ENCODE measurements at places on chromosomes 1 and 21.

DNA sequence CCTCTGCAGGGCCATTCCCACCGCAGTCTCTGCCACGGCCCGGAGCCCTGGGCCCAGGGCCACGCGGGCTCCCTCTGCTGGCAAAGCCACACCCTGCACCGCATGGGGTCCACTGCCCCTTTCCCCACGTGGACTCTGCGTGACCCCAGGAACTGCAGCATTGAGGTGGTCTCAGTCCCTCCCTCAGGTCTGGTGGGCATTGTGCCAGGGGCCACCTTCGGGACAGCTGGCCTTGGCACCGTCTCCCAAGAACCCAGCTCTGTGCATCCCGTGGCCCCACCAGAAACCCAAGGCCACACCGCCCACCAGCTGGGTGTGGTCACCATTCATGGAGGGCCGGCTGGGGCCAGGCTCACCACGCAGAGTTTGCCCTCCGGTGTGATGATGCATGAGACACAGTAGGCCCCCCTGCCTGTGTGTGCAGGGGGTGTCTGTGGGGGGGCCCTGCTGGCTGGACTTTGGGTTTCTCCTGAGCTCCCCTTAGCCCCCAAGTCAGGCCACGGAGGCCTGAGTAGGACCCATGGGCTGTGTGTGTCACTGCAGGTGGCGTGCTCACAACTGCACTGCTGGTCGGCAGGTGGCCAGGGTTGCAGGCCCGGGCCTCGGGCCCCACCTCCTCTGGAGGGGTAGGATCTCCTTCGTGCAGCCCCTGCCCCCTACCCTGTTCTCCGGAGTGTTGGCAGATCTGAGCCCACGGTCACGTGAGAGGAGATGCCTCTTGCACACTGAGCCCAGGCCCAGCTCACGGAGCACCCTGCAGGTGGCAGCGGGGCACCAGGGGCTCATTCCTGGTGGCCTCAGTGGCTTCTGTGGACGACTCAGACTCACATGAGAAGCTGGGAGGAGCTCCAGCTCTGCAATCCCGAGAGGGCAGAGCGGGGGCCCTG lies 5.8 kb downstream of the VWA1 start:
- DNase-seq, result peak; percentile 35

- DNase-seq, result no peak
Measured at GRCh38 chr1:174956976-174957375, 42.8 kb upstream of the CACYBP start.

GRCh38 chr1:168676029-168676812 lies 52.8 kb downstream of the DPT start:
- DNase-seq, result no peak

GRCh38 chr1:18890706-18891425 lies 11.5 kb downstream of the ALDH4A1 start:
- no peak for DNase-seq

DNA sequence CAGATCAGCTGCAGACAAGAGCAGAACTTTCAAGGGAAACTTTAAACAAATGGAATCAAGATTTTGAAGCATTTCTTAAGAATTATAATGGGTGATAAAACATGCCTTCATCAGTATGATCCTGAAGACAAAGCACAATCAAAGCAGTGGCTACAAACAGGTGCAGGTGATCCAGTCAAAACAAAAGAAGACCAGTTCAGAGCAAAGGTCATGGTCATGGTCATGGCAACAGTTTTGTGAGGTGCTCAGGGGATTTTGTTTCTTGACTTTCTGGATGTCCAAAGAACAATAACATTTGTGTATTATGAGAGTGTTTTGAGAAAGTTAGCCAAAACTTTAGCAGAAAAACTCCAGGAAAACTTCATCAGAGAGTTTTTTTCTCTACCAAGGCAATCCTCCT lies 681.7 kb upstream of the PTBP2 start:
- DNase-seq, result no peak

- DNase-seq, result peak; percentile 40
Measured at GRCh38 chr1:58783090-58783992, 506 bp downstream of the JUN start.

- DNase-seq, result no peak
Measured at GRCh38 chr1:58890609-58891008, 106.8 kb upstream of the JUN start.

DNA sequence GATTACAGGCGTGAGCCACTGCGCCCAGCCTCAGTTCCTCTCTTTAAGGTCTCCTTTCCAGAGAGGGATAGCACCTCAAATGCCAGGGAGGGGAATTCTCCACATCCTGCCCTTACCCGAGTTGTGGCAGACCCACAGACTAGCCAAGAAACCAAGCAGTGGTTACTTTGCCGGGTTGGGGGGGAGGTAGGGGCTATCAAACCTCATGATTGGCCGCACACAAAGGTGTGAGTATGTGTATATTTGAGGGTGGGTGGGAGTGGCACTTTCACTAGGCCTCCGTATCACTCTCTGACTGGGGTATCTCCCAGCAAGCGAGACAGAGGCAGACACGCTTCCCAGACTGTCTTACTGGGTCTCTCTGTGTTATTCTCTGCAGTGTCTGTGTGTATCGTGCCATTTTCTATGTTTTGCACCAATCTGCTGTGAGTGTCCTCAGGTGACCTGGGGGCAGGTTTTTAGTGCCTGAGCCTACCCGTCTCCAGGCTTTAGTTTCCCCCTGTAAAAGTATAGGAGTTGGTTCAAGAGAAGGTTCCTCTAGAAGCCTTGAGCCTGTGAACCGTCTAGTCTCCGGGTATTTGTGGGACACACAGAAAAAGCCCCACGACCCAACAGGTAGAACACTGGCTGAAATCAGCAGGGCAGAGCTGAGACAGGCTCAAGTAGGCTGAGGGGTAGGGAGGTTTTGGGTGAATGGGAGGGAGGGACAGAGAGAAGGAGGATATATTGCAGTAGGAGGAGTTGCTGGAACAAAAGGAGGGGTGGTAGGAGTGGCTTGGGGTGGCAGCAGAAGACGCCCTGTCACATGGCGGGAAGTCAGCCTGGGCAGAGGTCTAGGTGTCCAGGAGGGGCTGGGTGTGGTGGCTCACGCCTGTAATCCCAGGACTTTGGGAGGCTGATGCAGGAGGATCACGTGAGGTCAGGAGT lies 10.3 kb downstream of the LMNA start:
- peak; percentile 37 for DNase-seq

DNA sequence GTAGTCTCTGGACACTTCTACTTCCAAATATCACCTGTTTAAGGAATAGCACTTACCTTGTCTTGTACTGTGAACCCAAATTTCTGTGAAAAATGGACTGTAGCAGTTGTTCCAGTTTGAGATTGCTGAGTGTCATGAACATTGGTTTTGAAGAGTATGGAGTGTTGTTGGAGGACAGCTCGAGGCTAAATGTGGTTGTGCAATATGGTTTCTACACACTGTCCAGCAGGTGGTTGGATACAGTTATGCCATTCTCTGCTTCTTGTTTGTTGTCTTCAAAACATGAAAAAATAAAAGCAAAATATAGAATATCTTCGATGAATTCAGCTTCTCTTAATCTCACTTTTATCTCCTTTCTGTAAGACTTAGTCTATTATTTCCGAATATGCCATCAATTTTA lies 67.1 kb downstream of the DDR2 start:
- no peak for DNase-seq

GRCh38 chr1:192609110-192610079 lies 26.6 kb upstream of the RGS13 start:
- DNase-seq, result peak; percentile 70

DNA sequence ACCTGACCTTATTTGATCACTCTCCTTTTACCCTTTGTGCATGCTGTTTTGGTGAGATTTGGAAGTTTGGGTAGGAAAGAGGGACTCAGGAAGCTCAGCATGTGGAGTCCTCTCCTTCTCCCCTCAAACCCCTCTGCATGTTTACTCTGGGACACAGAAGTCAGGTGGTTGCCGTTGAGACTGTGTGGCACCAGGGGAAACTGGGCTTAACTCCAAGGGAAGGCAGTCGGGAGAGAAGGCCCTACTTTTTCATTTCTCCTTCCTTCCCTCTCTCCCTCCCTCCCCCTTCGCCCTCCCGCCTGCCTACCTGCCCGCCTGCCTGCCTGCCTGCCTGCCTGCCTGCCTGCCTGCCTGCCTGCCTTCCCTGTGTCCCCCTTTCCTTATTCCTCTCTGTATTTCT lies 34.8 kb upstream of the TTC22 start:
- DNase-seq, result no peak

- DNase-seq, result no peak
Measured at GRCh38 chr1:94919241-94920030, 7.5 kb downstream of the CNN3 start.

- DNase-seq, result no peak
Measured at GRCh38 chr1:156658945-156659574, 17.1 kb downstream of the BCAN start.

DNA sequence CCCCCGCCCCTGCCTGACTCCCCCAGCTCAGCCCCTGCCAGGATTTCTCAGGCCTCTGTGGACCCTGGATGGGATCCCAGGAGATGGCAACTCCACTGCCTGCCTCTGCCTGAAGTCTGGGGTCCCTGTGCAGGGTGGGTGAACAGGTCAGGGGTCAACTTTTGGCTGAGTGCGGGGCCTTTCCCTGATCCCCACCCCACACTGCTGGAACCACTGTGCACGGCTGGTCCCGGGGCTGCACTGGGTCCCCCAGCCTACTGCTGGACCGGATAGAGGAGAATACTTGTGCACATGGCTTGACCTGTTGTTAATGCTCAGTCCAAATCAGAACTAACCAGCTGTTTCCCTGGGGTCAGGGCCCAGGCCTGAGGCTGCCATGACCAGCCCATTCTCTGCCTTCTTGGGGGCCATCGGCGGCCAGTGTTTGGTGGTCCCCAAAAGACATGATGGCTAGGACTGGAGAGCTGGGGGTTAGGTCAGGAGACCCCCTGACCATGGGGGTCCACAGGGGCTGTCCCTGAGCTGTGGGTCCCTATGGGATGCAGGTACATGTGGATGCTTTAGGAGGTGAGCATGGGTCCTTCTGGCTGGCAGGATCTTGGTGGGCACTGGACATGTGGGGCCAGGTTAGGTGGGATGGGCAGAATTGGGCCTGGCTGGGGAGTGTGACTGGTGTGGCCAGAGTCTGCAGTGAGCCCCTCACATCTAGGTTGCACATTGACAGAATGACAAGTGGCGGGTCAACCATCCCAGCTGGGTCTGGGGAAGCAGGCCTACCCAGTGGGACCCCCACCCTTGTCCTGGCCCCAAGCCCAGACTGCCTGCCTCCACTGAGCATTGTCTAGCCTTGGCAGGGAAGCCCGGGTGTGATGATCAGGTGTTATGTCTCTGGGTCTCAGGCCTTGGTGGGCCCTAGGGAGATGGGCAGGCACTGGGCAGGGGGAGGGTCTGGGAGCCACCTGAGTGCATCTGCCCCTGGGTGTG lies 19.0 kb upstream of the ZNF678 start:
- DNase-seq, result no peak

DNA sequence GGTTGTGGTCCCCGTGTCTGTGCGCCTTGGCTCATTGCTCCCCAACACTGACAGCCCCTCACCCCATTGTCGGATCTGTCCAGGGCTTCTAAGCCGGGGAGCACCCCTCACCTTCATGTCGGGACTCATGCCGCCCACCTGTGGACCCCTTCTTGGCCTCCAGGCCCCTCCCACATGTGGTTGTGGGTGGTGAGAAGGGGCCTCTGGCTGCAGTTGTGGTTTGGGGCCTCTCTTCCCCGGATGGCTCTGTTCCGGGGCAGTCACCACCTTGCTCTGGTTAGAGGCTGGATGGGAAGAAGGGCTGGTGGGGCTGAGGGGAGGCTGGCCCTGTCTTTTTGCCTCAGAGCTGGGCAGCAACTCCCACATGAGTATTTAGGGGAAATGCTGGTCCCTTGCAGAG lies 158.6 kb upstream of the C1orf174 start:
- DNase-seq, result no peak

- DNase-seq, result no peak
Measured at GRCh38 chr1:221691261-221691660, 50.6 kb downstream of the DUSP10 start.

DNA sequence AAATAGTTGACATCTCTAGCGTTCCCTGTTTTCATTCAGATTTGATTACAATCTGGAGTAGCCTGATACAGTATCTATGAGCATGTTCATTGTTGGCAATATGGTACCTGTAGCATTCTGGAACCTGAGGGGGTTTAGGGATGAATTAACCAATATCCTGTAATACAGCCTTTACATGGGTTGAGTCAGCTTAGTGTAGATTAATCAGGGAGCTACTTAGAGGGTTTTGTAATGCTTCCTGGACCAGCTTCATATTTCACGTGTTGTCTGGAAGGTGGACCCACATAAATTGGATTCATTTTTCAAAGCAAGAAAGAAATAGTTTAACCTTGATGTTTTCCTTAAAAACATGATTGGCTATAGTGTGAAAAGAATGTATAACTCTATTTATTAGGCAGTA lies 3.6 kb downstream of the OTUD3 start:
- DNase-seq, result no peak

- peak; percentile 23 for DNase-seq
Measured at GRCh38 chr1:8712413-8713231, 104.8 kb downstream of the RERE start.

DNA sequence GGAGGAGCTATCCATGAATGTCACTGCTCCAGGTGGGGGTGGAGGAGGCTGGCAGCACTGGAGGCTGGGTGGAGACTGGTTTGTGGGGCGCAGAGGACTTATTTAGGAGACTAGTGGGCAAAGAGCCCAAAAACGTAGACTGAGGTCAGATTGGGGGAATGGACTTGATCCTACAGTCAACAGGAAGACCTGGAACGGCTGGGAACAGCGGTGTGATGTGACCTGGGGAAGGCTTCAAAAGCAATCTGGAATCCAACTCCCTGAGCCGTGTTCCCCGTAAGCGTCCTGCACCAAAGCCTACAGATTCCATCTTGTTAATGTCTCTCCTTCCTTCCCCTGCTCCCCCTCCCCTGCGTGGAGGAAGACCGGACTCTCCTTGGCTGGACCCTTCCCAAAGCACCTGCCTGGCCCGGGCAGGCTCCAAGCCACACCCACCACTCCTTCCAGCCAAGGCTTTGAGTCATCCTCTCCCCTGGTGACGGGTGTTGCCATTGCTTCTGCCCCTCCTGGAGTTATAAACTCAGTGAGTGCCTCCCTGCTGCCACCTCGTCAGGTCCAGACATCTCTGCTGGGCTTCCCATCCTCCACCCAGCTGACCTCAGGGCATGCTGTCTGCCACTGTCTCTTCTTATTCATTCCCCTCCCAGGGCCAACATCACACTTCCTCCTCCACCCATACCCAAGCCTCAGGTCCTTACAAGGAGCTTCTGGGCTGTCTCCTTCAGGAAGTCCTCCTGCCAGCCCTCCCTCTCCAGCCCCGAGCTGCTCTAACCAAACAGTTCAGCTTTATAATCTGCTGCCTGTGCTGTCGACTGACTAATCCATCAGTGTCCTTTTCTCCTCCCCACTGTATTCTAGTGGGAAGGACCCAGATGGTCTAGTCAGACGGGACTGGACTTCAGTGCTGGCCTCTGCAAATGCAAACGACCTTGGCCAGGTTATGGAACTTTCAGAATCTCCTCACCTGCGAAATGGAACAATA lies 1.6 kb upstream of the CLSTN1 start:
- peak; percentile 61 for DNase-seq

GRCh38 chr1:87104945-87105344 lies 190.5 kb downstream of the HS2ST1 start:
- DNase-seq, result no peak

GRCh38 chr1:47592296-47593012 lies 154.6 kb downstream of the FOXD2 start:
- no peak for DNase-seq

DNA sequence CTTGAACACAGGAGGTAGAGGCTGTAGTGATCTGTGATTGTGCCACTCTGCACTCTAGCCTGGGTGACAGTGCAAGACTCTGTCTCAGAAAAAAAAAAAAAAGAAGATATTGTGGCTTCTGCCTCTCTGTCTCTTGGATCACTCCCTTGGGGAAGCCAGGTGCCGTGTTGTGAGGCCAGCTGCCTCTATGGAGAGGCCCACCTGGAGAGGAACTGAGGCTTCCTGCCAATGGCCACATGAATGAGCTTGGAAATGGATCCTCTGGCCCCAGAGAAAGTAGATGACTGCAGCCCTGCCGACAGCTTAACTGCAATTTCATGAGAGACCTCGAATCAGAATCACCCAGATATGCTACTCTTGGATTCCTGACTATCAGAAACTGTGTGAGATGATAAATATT lies 19.7 kb upstream of the AK2 start:
- no peak for DNase-seq

Data from CD4-positive, alpha-beta T cell treated with Interleukin-2 at 100 ng/mL for 4 hours (primary cell).